ENCODE measurements at places on chromosomes 13 and 19.
A peak's percentile ranks its signal among the peaks of the same experiment; 100 is the strongest.

DNA sequence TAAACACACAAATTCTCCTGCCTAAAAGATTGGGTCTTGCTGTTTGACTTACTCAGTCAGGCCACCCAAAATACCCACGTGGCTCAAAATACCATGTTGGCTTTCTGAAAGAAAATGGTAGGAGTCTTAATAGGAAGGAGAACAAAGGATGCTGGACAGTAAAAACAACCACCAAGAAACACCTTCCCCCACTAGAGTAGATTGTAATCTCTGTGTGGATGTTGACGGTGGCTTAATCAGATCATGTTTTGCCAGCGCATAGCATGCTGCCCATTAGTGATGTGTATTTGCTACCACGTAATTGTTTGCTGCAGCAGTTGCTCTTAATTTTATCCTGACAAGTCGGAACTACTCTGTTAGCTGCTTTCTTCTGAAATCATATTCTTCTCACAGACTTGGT lies 1229.3 kb upstream of the SLC10A2 start:
- no peak for DNase-seq

DNA sequence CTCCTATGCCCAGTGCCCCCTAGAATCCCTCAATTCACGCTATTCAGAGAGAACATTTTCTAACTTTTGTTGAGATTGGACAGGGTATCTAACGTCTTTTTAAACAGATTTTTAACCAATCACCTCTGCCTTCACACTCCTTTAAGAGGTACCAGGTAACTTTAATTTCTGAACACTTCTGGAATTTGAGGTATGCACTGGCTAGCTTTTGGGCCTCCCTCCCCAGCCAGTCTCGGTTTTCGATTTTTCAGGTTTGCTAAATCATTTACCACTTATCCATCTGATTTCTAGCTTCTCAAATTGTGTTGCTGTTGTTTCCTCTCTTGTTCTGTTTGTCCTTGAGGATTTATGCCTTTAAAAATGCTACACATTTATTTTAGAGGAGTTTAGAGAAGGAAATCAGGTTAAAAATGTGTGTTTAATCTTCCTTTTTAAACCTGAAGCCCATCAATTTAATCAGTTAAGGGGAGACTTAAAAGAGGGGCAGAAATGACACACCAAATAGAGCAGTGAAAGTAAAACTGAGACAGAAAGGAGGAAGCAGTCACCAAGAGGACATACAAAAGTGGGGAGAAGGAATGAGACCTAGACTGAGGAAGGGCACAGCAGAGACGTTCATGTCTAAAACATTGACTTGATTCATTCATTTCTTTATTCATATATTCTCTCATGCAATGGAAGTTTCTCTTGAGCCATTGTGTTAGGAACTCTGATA lies 139.6 kb upstream of the HTR2A start:
- no peak for DNase-seq

DNA sequence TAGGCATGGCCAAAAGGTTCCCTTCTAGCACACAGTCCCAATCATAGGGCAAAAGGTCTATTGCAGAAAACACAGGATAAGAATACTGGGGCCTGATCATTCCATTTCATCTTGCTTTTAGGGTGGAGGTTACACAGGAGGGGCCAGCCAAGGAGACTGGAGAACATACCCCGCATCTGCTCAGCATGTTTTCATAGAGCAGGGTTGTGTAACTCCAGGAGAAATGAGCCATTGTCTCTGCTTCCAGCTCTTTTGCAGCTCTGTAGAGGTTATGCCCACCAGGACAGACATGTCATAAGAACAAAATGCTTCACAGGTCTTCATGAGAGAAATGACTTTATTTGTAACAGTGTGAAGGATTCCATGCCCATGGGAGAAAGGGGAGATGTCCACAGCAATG lies 742.8 kb downstream of the DACH1 start:
- DNase-seq, result no peak

- no peak for DNase-seq
Observed at GRCh38 chr19:8108560-8109445, 40.6 kb downstream of the FBN3 start.

GRCh38 chr19:294946-295686 lies 3.9 kb upstream of the PLPP2 start:
- DNase-seq, result peak; percentile 24

- no peak for DNase-seq
Observed at GRCh38 chr13:98613591-98613990, 36.7 kb upstream of the STK24 start.

DNA sequence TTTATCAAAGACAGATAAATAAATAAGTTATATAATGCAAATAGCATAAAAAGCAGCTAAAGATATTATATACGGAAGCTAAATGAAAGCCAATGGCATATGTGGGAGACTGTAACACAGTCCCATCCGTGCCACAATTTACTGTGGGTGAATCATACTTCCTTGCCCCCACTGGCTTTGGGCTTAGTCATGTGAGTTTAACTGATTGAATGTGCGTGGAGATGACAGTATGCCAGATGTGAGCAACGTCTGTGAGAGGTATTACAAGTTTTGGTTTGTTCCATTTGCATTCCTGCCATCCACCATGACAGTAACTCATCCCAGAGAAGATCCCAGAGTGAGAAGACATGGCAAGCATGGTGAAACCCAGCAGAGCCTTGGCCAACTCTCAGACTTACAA lies 340.0 kb downstream of the SUCLA2 start:
- no peak for DNase-seq

DNA sequence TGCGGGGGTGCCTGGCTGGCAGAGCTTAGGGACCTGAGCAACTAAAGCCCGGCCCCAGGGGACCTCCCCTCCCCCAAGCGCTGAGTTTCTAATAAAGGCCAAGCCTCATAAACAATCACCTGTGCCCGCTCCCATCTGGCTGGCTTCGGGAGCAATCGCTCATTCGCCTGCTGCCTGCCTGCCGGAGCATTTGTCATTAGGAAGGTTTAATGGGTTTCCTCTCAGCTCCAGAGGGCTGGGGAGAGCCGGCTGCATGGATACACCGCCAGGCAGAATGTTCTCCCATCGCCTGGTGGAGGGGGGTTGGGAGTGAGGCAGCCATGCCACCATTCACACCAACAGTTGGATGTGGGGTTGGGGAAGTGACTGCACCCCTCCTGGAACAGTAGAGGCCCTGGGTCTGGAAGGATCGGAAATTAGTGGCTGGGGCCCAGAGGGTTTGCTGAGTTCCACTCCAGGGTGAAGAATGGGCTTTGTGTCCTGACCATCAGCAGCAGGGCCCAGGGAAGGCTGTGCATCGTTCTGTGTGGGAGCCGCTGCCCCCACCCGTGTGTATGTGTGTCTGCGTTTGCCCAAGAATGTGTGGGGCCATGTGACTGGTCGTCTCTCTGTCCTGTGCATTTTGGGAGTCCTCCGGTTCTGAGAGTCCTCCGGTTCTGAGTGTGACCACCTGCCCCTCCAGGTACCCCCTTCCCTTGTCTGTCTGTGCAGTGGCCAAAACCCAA lies 15.3 kb downstream of the PIN1 start:
- no peak for DNase-seq

DNA sequence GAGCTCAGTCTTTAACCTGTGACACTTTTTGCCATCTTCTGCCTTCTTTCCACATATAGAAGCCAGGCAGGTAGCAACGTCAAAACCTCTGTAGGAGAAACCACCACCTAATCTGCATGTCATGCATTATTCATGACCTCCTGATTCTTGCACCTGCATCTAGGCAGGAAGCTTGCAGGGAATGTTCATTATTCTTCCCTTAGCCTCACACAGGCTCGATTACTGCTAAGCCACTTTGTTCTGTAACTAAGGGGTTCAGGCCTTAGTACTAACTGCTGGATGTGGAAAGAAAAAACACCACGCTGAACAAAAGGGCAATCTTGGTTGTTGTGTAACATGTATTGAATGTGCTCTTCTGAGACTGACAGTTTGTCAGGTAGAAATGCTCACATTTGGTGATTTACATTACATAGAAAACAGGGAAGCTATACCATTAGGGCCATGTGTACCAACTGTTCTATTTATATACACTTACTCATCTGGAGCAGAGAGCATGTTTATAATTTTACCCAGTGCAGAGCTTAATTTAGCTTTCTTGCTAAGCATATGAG lies 366.9 kb downstream of the KLF12 start:
- DNase-seq, result no peak

DNA sequence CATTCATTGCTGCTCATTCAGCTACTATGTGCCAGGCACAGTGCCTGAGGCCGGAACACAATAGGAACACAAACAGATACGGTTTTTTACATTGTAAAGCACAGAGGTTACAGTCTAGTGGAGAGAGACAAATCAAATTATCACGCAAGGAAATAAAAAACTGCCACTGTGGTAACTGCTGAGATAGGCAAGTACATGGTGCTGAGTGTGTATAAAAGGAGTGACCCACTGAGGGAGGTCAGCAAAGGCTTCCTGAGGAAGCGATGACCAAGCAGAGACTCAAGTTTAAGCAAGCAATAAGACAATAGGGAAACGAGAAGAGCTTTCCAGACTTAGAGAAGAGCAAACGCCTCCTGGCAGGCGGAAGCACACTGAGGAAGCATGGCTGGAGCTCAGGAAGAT lies 56.4 kb downstream of the NUFIP1 start:
- no peak for DNase-seq

DNA sequence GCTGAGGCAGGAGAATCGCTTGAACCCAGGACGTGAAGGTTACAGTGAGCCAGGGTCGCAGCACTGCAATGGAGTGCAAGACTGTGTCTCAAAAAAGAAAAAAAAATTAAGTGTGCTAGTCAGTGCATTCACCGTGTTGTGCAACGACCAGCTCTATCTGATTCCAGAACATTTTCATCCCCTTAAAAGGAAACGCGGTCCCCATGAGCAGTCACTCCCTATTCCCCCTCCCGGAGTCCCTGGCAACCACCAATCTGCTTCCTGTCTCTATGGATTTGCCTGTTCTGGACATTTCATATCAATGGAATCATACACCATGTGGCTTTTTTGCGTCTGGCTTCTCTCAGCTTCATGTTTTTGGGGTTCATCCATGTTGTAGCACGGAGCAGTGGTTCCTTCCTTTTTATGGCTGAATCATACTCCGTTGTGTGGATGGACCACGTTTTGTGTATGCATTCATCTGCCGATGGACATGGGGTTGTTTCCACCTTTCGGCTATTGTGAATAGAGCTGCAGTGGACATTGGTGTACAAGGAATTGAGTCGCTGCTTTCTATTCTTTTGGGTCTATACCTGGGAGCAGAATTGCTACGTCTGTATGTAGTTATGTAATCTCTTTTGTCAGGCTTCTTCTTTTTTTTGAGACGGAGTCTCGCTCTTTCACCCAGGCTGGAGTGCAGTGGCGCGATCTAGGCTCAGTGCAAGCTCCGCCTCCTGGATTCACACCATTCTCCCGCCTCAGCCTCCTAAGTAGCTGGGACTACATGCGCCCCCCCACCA lies 19.8 kb downstream of the MYO9B start:
- DNase-seq, result no peak

GRCh38 chr13:46475541-46475991 lies 77.4 kb upstream of the LRCH1 start:
- no peak for DNase-seq

DNA sequence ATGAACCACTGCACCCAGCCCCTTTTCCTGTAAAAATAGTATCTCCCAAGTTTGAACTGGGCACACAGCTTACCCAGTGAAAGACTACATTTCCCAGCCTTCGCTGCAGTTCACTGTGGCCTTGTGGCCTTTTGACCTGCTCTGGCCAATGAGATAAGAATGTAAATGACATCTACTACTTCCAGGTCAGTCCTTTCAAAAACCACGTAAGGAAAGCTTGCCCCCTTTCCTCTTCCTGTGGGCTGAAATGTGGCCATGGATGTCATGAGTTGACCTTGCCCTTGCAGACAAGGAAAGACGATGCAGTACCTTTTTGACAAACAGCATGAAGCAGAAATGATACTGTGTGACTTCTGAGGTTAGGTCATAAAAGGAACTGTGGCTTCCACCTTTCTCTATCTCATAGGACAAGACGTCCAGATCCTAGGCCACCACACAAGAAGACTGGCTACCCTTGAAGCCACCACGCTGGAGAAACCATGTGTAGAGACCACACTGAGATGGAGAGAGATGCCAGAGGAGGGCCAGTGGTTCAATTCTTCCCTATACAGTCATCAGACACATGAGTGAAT lies 19.9 kb downstream of the ACER1 start:
- no peak for DNase-seq

DNA sequence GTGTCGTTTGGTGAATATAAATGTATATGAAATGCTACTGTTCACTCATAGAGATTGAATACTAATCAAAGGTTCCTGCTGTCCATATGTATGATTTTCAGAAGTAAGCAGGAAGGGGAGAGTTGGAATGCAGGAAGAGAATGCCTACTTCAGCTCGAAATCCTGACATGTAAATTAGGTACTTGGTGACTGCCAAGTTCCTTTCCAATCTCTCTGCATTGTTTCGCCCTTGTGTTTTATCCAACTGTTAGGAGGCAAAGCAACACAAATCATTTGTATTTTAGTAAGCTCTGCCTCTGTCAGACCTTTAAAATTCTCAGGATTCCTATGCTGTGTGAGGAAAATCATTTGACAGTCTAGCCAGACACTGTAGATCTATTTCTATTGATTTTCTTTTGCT lies 9.0 kb downstream of the STARD13 start:
- DNase-seq, result no peak

DNA sequence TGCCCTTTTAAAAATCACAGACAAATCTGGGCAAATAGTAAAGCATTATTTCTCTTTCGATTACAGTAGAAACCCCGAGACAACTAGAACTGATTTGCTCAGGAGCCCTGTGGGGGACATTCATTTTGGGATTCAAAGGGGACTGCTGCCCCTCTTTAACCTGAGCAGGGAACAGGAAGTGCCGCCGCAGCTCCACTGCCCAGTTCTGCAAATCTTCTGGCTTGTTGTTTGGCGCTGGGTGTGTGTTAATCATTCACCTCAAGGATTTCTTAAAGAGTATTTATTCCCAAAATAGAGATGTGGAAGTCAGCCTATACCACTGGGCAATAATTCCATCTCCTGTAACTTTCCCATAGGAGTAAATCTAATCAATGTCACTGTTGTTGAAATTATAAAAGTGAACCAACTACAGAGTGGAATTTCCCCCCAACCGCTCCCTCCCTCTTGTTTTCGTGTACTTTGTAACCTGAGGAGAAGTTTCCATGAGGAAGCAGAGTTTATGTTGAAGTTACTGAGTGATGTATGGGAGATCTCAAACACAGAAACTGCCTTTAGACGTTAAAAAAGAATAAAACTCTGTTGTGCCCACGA lies 515.8 kb downstream of the KLF12 start:
- DNase-seq, result no peak

GRCh38 chr13:42644841-42645240 lies 70.9 kb downstream of the TNFSF11 start:
- no peak for DNase-seq
